ENCODE measurements at places on chromosomes 1 and 21.
A peak's percentile ranks its signal among the peaks of the same experiment; 100 is the strongest.

DNA sequence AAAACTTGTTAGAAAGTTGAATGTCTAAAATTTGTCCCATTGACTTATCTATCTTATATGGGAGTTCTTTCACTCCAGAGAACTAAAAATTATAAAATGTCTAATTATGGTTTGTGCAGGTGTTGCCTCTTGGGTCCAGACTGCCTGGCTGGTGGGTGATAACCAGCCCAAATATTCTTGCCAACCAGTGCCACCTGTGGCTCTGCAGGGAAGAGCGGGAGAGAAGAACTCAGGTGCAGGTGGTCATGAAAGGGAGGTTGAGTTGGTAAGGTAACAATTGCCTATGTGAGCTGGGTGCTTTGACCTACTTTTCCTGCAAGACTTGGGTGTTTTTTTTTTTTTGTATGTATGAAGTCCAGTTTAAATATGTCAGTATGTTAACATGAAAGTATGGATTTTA lies 10.2 kb downstream of the RPS6KC1 start:
- DNase-seq, result no peak

GRCh38 chr1:46067652-46068051 lies 64.8 kb downstream of the PIK3R3 start:
- DNase-seq, result no peak

DNA sequence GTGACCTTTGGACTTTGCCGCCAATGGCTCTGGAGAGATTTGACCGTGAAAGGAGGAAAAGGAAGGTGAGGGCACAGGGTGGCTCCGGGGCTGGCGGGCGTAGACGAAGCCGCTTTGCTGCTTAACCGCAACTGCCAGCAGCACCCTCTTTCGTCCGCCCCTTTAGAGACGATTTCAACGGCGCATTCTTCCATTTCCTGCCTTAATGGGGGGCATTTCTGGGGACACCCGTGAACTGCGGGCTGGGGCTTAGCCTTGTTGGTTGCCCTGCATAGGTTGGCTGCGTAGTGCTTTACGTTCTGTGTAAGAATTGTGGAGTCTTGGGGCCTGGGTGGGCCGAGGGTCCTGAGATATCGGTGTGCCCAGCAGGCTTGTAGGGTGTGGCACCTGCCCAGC lies 6.7 kb upstream of the NPHP4 start:
- DNase-seq, result no peak

GRCh38 chr1:221078260-221078965 lies 199.2 kb downstream of the HLX start:
- no peak for DNase-seq

- DNase-seq, result no peak
Observed at GRCh38 chr1:167268347-167268787, 47.7 kb downstream of the POU2F1 start.

- DNase-seq, result no peak
Observed at GRCh38 chr1:180498594-180498993, 3.8 kb downstream of the ACBD6 start.

GRCh38 chr21:26210614-26211013 lies 40.0 kb upstream of the APP start:
- DNase-seq, result no peak

- DNase-seq, result no peak
Observed at GRCh38 chr1:91701472-91701869, 184.5 kb downstream of the TGFBR3 start.

DNA sequence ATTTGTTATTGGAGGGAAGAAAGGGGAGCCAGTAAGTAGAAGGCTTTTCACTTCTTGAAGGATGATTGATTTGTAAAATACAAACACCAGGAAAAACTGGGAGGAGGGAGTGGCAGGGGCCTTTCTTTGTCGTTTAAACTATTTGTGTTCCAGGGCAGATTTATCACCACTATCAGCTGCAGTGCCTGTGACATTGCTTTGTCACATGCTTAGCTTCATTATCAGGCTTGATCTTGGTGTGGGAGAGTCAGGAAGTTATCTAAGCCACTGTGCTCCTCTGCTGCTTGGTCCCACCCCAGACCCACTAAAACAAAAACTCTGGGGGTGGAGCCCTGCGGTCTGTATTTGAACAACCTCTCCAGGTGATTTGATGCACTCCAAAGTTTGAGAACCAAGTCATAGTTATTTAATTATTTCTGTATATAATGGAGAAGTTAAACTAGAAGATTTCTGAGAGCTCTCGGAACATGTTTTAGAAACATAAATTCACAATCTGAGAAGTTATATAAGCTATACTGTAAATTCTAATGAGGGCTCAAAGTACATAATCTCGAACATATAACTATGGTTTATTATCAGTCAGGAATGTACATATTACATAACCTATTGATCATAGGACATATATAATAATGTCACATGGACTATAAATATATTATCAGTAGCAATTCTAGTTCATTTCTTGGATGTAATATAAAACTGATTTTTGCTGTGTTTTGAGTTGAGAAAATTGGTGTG lies 87.9 kb downstream of the CDC14A start:
- peak; percentile 53 for DNase-seq

- DNase-seq, result no peak
Observed at GRCh38 chr21:43953021-43953420, 59.1 kb upstream of the TRAPPC10 start.

DNA sequence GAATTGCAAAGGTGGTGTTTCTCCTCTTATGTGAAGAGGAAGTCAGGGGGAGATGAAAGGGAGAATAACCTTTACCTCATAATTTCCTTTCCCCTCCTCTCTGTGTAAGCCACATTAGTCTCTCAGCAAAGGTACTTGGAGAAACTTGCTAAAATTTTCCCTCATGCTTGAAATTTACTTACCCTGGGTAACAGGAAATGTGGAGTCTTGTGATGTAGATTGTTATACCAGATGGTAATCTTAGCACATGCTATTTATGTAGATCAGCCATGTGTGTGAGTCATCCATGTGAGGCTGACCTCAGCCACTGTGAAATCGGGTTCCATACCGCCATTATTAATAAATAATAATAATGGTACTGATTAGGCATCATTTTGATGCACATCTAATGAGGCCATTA lies 128.4 kb downstream of the TGFB2 start:
- DNase-seq, result no peak

DNA sequence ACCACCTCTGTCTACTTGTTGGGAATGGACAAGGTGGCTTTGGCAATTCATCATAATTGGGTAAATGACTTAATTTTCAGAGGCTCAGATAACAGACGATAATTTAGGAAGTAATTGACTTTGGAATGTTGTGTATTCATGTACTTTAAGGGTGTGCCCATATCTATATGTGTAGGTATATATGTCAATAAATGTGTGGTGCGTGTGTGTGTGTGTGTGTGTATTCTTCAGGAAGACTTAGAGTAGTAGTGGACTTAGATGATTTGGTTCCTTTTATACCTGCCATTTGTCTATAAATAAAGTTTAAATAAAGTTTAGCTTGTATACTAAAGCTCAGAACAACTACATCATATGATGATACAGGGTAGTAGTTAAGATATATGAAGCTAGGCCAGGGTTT lies 20.0 kb upstream of the JUN start:
- no peak for DNase-seq

DNA sequence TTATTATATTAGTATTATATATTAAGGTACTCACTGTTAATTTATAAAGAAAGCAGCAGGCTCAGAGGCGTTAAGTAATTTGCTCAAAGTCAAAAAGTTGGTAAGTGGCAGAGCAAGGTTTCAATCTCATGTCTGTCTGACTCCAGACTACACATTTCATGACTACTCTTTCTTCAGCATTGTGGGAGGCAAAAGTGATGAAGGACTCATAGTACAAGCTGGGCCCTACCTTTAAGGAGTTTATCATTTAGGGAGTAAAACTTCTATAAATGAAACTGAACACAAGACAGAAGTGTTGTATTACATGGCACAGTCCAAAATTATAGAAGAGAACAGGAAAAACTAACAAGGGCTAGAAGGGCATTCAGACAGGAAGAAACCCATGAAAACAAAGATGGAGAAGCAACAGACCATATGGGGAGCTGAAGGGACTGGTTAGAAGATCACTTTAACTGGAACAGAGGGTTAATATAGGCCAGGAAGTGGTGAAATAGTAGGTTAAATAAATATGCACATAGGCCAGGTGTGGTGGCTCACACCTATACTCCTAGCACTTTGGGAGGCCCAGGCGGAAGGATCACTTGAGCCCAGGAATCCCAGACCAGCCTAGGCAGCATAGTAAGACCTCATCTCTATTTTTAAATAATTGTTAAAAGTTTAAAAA lies 11.5 kb downstream of the SORT1 start:
- DNase-seq, result no peak

DNA sequence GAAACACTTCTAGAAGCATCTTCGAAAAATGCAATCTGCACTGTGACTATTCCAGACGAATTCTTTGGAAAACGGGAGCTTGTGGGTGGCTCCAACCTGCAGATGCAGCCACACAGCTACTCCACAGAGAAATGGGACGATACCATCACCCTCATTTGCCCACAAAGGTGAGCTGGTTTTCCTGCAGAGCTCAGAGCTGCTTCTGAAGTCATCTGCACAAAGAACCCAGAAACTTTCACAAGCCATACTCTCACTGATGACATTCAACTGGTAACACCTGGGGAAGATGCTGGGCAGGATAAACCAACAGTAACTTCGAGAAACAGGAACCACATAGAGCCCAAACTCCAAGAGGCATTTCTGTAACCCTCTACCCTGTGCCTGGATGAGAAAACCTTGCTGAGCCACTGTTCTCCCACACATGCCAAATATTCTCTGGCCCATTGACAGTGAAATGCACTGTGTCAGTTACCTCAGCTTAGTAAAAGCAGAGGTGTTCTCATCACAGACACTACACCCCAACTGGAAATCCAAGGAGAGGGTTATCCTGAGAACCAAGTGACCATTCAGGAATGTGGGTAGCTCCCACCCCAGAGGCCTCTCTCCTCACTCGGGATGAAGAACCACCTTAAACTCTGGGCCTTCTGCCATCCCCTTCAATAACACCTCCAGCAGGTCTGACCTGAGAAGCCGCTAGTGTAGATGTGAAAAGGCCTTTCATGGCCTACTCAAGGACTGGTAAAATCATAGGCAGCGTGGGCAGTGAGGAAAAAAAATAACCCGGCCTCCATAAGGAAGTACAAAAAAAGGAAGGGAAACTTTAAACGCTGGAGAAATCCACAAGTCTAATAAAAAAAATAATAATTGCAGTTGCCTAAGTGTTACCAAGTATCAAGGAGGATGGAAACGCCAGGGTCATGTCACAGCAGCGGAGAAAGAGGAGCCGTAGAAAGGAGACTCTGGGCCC lies 56.7 kb downstream of the HSF2BP start:
- DNase-seq, result no peak

- DNase-seq, result no peak
Observed at GRCh38 chr1:70866542-70867264, 180.9 kb downstream of the PTGER3 start.

DNA sequence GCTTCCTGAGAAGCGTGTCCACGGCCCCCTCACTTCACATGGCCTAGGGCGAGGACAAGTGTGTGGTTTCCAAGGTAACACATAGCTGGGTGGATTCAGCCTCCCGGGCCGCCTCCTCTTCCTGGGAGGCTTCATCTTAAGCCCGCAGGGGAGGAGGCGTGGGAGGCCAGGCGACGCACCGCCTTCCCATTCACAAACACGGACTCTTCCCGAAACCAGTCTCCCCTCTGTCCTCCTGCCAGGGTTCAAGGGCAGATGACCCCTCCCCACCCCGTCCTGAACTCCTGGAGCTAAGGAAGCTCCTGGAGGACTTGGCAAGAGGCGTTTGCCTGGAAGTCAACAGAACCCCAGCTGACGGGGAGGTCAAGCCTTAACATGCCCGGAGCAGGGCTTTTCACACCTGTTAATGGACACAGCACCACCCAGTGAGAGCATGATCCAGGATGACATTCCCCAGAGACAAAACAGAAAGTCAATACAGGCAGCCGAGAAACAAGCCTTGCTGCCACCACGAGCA lies 56.7 kb downstream of the KCNN3 start:
- DNase-seq, result no peak

DNA sequence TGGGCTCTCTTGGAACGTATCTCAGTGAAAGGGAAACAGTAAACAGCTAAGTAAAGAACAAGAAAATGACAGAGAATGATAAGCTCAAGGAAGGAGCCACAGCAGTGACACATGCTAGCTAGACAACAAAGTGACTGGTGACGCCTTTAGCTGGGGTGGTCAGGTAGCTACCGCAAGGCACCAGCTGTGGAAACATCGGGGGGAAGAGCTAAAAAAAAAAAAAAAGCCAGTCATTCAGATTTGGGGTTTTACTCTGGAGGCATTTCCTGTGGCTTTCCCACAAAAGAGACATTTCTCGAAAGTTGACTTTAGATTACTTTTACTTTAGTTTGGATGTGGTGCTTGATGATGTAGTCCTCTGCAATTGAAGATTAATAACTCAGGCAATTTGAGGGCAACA lies 2.1 kb downstream of the FHAD1 start:
- DNase-seq, result no peak

DNA sequence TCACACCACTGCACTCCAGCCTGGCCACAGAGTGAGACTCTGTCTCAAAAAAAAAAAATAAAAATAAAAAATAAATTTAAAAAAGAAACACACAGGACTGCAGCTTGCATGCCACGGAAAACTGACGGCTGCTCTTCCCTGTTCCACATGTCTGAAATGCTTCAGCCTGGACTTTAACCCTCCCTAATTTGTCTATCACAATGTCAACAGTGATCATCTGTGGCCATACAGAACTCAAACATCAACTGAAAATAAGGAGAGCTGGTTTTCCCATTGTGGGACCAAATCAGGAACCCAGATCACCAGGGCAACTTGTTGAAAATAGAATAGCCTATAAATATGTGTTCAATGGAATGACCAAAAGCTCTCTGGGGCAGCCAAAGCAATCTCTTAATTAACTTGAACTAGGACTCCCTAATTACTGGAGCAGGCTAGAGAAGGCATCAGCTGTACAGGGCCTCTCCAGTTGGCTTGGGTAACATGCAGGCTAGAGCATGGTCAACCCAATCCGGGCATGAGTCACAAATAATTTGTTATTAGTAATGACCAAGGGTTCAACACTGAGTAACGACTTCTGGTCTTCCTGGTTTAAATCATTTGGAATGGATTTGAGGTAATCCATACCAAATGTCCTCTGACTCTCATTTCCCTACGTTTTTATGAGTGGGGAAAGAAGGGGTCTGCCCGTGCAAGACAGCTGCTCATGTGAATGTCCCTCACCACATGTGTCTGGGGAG lies 62.7 kb upstream of the KAZN start:
- no peak for DNase-seq

GRCh38 chr1:29237129-29237821 lies 953 bp downstream of the PTPRU start:
- DNase-seq, result no peak

DNA sequence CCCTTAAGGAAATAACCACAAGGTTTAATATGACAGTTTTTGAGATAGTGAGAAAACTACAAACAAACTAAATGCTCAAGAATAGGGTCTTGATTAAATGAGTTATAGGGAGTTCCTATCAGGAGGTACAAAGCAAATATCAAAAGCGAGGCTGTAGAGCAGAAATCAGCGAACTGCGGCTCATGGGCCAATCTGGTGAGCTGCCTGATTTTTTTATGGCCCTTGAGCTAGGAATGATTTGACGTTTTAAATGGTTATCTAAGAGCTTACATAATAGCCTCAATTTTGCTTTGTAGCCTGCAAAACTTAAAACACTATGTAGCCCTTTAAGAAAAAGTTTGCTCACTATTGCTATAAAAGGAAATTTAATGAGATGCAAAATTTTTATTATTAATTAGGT lies 62.2 kb downstream of the XCL2 start:
- DNase-seq, result no peak

- no peak for DNase-seq
Observed at GRCh38 chr1:160935527-160936258, 18.9 kb downstream of the ITLN2 start.
